Right renal cortex interstitium (tissue), 3 donors: ENCODE measurements at places on chromosomes 4 and X.

- DNase-seq, result no peak
These were observed 90.2 kb upstream of the PDLIM3 start for GRCh38 chr4:185625503-185625902.

DNA sequence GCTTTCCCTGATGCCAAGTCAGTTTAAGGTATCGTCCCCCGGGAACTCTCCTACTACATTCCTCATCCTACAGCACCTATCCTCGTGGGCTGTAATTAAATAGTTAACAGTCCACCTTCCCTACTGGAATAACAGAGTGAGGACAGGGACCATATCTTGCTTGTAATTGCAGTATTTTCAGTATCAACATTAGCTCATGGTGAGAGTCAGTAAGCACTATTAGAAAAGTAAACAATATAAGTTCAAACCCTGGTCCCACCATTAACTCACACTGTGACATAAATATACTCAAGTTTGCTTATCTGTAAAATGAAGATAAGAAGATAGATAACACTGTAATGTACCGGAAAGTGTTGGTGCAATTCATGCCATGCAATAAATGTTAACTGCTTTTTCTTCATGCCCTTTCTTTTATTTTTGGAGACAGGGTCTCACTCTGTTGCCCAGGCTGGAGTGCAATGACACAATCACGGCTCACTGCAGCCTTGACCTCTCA is 61.3 kb downstream of the SH3RF1 start:
- DNase-seq, result no peak

DNA sequence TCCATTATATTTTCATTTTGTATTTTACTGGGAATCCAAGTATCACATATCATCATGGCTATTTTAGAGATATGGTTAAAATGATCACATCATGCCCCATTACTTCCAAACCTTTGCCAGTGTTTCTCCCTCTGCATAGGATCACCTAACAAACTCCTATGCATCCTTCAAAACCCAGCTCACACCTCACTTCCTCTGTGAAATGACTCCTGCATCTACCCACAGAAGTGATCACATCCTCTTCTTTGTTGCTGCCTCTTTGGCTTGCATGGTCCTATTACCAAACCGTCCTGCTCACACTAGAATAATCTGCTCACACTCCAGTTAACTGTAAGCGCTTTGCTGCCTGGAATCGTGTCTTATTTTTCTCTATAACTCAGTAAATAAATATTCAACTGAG is 74.7 kb upstream of the C4orf50 start:
- no peak for DNase-seq

DNA sequence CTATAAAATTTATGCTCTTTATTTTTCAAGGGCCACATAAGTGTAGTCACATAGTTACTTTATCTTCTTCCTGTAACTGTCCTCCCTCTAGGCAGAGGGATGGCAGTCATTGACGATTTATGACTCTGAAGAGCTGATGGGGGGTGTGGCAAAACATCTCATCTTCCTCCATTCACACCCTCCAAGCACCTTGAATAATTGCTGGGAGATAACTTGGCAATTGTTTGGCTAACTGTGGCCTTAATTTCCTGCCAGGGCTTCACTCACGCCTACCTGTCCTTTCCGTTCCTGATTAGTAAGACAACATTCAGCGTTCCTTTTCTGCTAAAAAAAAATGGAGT is 329.2 kb downstream of the ARHGAP10 start:
- DNase-seq, result no peak

DNA sequence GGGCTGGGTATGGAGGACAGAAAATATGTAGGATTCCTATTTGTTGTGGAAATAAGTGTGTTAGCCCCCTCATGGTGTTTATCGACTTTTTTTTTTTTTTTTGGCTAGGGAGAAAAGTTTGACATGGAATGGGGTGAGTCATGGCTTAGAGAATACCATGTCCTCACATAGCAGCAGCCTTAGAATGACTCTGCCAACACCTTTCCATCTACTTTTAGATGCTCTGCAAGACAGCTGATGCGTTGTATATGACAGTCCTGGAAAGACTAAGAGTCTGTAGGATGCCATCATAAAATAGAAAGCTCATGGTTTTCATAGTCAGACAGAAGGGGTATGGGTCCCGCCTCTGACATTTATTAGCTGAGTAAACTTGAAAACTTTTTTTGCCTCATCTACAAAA is 37.7 kb downstream of the MTTP start:
- no peak for DNase-seq
